ENCODE measurements at places on chromosomes 11 and 22.

GRCh38 chr11:75536786-75537641 is 11.3 kb upstream of the GDPD5 start:
- DNase-seq: peak; percentile 63

- no peak for DNase-seq
Measured at GRCh38 chr11:12889243-12889642, 119.9 kb upstream of the RASSF10 start.

DNA sequence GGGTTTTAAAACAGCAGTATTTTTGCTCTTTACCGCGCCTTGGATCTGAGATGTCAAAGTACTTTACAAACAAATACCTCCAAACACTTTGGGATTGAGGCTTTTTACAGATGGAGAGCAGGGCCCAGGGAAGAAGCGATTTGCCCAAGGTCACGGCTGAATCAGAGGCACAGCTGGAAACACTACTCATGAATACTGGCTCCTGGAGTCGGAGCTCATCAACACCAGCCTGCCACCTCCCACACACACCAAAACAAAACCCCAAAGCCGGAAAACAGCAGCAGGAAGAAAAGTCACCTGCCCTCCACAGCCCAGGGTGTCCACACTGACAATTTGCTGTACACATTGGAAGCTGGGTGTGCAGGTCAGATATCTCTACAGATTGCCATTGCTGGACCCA is 339.4 kb downstream of the CADM1 start:
- DNase-seq: no peak

DNA sequence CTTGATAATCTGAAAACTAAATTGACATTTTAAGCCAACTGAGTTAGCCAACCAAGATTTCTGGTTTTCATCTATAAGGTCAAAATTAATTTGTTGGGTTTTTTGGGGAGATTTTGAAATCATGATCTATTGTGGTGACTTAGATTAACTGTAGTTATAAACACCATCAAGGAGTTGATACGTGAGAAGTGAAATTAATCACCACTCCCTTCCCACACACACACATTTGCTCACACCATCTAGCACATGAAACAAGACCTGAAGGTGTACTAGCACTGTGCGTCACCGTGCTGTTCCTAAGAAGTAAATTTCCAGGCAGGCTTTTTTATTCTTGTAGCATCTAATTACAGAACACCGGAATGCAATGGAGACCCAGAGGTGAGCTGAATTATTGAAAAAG is 2.1 kb downstream of the OR5B21 start:
- DNase-seq: no peak

DNA sequence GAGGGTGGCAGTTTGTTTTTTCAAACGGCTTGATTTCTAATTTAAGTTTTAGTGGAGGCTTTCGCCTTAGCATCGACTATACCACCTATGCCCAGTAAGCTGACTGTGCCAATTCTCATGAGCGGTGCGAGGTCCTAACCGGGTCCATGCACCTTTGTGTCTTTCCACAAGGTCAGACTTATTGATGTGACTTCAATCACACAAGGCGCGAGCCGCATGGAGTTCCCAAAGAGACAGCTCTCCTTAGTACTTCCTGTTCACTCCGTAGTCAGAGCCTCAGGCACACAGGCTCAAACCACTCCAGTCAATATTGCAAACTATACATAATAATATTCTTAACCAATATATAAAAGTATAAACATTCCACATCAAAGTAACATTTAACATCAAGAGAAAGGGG is 18.2 kb downstream of the ST14 start:
- no peak for DNase-seq
